ENCODE measurements at places on chromosomes 12 and 14.

DNA sequence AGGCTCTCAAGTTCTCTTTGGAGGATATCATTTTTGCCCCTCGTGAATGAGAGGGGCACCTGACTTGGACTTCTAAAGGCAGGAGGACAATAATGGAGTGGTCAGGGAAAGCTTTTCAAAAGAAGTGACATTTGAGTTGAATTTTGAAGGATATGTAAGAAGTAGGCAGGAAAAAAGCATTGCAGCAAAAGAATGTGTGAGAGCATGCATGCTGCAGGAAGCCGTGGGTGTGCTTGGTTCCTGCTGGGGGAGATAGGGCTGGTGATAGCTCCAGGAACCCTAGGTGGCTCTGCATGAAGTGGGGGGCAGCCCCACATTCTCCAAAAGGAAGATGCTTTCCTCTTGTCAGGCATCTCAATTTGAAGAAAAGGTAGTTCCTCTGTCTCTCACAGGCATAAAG lies 23.1 kb downstream of the ACVR1B start:
- DNase-seq = no peak

DNA sequence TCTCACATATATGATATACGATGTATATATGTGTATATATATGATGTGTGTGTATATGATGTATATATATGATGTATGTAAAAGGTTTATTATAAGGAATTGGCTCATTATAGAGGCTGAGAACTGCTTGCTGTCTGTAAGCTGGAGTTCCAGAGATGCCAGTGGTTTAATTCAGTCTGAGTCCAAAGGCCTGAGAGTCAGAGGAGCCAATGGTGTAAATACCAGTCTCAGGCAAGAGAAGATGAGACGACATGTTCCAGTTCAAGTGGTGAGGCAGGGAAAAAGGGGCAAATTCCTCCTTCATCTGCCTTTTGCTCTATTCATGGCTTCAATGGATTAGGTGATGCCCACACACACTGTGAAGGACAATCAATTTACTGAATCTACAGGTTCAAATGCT lies 17.1 kb upstream of the STYK1 start:
- no peak for DNase-seq

GRCh38 chr12:105574056-105574715 lies 243.7 kb downstream of the C12orf75 start:
- DNase-seq = peak; percentile 37

GRCh38 chr12:88691811-88692210 lies 111.5 kb upstream of the KITLG start:
- no peak for DNase-seq

DNA sequence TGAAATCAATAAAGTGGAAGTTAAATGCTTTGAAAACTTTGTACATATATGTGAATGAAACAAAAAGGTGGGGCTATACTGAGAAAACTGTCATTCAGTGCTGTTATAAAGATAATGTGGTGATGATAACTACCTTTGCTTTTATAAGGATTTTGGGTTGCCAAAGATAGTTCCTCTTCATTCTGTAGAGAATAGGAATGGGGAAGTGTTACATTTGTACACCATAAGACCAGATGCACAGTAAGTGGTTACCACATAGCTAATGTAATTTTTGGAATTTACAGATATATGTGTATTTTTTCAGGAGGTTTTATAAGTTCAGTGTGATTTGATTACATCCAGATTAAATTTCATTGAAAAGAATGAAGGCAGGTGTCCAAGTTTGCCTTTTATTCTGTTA lies 18.1 kb downstream of the RAB21 start:
- DNase-seq = no peak

DNA sequence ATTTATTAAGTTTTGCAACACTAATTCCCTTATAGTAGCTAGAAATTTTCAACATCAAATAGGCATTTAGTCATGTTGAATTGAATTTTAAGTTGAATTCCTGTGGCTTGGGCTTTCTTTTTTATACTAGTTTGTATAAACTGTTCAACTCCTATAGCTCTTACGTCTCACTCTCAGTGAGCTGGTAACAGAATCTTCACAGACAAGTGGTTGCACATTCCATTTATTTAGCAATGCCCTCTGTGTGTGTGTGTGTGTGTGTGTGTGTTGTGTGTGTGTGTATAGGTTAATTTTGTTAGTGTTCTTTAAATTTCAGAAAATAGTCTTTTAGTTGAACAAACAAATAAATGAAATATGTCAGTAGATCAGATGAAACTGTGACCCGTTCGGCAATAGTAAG lies 425.0 kb downstream of the NPAS3 start:
- DNase-seq = no peak

GRCh38 chr12:90816353-90817089 lies 138.5 kb downstream of the CCER1 start:
- peak; percentile 38 for DNase-seq

DNA sequence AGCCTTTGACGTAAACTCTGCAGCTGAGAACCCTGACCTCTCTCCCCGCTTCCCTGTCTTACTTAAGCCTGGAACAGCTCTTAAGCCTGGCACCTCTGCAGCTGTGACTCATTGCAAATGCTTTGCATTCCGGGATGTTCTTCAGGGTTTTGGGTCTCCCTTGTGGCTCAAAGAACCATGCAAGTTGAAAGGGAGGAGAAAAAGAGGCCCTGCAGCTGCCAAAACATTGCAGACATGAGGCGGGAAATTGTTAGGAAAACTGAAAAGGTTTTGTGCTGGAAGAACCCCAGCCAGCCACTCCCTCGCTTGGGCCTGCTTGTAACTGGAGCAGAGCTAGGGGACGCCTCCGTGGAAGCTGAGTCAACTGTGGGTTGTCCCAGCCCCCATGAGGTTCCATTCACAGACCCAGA lies 60.2 kb upstream of the FERMT2 start:
- DNase-seq = peak; percentile 83

Measured in RWPE1 (cell line).